ENCODE measurements at places on chromosomes 3 and 15. TPM values are rescaled to one million over a fixed set of nuclear protein-coding genes. Genes with fewer than 3 reads are reported as not detected.

DNA sequence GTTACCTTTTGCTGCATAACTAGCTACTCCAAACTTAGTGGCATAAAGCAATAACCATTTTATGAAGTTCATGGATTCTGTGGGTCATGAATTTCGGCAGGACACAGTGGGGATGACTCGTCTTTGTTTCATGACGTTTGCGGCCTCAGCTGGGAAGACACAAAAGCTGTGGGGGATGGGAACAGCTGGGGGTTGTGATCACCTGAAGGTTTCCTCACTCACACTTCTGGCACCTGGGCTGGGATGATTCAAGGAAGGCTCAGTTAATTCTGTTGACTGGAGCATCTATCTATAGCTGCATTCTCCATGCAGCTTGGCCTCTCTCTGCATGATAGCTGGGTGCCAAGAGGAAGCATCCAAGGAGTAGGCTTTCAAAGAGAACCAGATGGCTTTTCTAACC lies 332.8 kb downstream of the ULK4 start:
- DNase-seq, result no peak

GRCh38 chr3:87975716-87976115 lies 83.1 kb downstream of the CGGBP1 start:
- no peak for DNase-seq

- DNase-seq, result no peak
Measured at GRCh38 chr3:49618412-49618811, 55.7 kb upstream of the APEH start.

DNA sequence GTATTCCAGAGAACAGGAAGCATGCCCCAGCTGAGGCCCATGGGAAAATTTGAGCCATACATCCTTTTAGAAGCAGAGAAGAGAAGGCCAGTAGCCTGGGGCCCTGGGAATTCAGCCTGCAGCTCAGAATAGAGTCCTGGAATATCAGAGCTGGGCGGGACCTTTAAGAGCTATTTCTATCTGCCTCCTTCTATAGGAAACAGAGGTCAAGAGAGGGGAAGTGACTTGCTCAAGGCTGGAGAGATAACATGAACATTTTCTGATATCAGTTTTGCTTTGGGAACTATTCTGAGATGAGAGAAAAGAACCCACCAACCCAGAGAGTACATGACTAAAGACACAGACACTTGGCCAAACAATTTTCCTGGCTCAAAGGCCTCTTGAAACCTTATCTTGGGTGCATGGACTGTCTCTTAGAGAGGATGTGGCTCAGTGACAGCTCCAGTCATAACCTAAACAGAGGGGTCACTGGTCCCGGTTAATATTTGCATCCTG lies 26.0 kb downstream of the MASP1 start:
- DNase-seq, result no peak

GRCh38 chr3:183790700-183791099 lies 34.7 kb downstream of the MAP6D1 start:
- no peak for DNase-seq

Gene STRIT1
- 0.38 TPM for total RNA-seq

Gene DAPK2
- total RNA-seq, result 2.9 TPM

DNA sequence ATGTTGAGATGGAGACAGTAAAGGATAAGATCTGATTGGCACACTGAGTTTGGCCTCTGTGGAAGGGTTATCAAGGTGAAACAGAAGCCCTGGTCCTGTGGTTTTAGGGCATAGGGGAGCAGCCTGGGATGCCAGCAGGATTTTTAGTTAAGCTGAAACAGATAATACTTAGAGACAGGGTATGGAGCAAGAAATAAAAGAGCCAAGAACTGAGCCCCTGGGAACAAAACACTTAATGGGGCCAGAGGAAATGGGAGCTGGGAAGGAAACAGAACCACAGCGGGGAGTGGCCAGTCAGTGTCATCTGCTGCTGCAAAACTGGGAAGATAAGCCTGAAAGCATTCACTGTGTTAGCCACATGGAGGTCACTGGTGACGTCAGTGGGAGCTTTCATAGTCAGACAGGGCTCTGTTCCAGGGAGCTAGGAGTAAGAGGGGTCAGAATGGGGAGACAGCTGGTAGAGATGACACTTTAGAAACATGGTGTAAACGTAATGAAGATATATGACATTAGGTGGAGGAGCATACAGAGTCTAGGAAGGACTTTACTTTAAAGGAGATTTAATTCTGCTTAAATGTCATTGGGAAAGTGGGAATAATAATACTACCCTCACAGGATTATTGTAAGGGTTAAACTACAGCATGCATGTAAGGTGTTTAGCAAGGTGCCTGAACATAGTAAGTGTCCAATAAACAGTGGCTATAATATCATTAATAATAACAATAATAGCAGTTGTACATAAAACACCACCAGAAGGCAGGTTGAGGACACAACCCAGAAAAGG lies 172.7 kb upstream of the CTNNB1 start:
- DNase-seq, result no peak

- no peak for DNase-seq
Measured at GRCh38 chr15:66838671-66839239, 136.7 kb downstream of the SMAD6 start.

- DNase-seq, result no peak
Measured at GRCh38 chr3:126555795-126556636, 2.7 kb downstream of the C3orf22 start.

DNA sequence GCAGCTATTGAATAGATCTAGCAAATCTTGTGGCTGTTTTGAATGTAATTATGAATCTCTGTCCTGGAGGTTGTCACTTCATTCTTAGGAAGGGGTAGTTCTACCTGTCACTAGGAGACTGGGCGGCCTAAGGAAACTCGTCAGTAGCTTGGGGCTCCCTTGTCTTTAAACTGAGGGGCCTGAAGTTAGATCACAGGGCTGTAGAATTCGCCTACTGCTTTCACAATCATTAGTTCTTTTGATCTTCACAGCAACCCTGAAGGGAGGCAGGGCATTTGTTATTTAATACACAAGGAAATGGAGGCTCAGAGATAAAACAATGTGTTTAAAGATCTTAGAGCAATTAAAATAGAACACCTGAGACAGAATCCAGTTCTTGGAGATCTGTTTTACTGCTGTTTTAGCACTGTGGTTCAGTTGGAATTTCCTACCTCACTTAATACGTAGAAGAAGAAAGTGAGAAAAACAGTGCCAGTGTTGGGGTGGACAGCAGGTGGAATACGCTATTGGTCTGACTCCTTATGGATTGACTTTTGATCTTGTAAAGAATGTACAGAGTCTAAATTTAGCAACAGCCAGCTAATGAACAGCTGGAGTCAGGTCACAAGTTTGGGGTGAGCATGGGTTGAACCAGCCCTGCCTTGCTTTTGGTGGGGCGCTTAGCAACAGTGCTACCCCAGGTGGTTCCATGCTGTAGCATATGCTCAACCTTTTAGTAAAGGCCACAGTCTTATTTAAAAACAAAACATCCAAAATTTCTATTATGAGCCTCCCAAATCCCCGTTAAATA lies 71.4 kb upstream of the BHLHE40 start:
- DNase-seq, result no peak

DNA sequence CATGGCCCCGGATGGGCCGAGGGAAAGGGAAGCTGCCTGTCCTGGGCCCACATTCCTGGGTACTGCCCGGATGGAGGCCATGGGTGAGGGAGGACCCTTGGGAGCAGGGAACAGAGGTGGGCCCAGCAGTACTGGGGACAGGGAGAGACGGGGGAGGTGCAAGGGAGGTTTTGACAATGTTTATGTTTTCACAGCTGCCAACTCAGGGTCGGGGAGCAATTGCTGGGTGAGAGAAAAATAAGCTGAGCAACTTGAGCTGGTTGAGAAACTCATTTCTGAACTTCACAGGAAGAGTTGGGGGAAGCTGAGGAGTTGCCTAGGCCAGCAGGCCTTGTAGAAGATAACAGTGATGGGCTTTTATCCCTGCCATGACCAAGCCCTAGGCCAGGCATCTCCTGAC lies 11.1 kb upstream of the TSPAN3 start:
- DNase-seq, result no peak

GRCh38 chr3:150388498-150389418 lies 19.3 kb upstream of the TSC22D2 start:
- DNase-seq, result no peak

Gene EOMES
- total RNA-seq, result 0.47 TPM

Gene AP3B2
- 25.7 TPM for total RNA-seq

Gene ADGRG7
- total RNA-seq, result not detected

Gene LDHAL6B
- total RNA-seq, result not detected

Gene FAM81A
- 3.0 TPM for total RNA-seq

DNA sequence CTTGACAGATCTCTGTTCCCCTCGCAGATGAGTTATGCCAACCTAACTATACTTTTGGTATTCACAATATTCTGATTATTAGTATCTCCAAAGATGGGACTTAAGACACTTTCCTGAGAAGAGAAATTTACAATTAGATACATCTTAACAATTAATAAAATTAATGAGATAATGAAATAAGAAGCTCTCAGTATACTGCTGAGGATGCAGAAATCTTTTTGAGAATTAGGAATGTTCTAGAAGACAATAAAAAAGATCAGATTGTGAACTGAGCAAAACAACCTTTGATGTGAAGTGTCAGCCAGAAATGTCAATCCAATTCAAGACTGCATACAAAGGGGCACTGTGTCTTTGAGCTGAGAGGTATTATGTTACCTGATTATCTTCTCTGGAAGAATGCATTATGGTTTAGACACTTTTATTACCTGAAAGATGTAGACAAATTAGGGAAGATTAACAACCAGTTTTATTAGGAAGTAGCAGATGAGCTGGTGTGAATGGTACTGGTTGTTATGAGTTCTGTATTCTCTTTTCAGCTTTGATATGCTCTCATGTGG lies 262.9 kb downstream of the TIGIT start:
- no peak for DNase-seq

DNA sequence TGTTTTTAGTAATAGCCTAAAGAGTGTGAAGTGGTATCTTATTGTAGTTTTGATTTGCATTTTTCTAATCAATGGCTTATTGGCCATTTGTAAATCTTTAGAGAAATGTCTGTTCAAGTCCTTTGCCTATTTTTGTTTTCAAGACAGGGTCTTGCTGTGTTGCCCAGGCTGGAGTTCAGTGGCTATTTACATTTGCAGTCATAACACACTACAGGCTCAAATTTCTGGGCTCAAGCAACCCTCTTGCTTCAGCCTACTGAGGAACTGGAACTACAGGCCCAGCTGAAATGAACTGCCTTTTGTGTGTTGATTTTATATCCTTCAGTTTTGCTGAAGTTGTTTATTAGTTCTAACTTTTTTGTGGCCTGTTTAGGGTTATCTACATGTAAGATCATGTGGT lies 27.9 kb downstream of the BSN start:
- no peak for DNase-seq

- DNase-seq, result no peak
Measured at GRCh38 chr3:149466192-149466591, 8.3 kb upstream of the TM4SF4 start.

DNA sequence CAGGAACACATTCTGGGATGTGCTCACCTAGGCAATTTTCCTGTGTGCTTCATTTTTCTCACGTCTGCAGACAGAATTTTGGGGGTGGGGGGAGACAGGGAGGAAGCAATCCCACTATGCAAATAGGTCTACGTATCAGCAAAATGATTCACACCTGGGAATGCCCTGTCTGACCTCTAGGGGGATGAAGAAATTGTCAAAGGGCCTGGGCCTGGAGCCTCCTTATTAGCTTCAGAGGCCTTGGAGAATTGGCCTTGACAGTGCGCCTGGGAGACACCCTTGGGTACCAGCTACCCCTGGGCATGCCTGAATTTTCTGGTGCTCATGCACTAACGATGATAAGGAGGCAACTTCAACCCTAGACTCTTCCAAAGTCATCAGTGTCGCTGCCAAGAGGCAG lies 207.5 kb downstream of the CADPS start:
- DNase-seq, result peak; percentile 55

Gene CMTM6
- 51.5 TPM for total RNA-seq

DNA sequence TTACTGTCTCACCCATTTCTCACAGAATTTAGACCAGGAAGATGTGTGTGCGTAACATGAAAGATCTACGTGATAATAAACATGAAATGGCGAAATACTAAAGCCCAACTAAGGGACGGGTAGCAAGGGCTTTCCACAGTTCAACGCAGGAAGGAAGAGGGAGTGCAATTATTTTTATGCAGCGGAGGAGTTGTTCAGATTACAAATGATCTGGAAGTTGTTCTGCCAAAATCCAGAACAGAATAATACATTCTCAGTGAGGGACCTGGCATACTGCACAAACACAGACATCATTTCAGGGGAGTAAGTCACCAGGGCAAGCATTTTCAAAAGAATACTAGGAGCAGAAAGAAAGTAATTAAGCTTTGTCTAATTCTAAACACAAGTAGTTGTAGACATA lies 133.6 kb upstream of the RAP2B start:
- DNase-seq, result no peak

GRCh38 chr15:73752806-73753193 lies 351 bp downstream of the INSYN1 start:
- no peak for DNase-seq

- DNase-seq, result no peak
Measured at GRCh38 chr3:186073641-186074040, 35.2 kb downstream of the ETV5 start.

- no peak for DNase-seq
Measured at GRCh38 chr3:134364936-134365765, 9.1 kb downstream of the AMOTL2 start.

GRCh38 chr3:183563536-183563874 lies 8.0 kb upstream of the KLHL6 start:
- no peak for DNase-seq

- DNase-seq, result no peak
Measured at GRCh38 chr3:58573640-58574039, 3.6 kb downstream of the FAM107A start.

Gene ST3GAL6
- 6.1 TPM for total RNA-seq

Gene LNP1
- total RNA-seq, result 8.7 TPM

DNA sequence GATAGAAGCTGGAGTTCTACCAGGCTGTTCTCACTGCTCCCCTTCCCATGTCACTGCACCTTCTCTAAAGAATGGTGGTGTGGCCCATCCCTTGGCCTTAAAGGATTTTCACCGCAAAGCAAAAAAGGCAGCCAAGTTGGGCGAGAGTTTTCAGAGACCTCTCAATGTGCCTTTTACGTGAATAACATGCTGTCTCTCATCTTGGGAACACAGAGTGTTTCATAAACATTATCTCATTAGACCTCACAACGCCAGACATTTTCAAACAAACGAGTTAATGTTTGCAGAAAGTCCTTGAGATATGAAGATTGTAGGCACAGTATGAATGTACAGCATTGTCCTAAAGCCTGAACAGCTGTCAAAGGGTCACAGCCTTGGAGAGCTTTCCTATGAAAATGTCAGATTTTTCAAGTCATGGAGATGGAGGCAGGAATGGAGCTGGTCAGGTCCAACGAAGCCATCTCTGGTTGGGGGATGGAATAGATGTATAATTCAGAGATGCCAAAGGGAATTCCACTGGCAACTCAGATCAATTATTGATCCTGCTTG lies 21.3 kb downstream of the TM4SF1 start:
- DNase-seq, result no peak

DNA sequence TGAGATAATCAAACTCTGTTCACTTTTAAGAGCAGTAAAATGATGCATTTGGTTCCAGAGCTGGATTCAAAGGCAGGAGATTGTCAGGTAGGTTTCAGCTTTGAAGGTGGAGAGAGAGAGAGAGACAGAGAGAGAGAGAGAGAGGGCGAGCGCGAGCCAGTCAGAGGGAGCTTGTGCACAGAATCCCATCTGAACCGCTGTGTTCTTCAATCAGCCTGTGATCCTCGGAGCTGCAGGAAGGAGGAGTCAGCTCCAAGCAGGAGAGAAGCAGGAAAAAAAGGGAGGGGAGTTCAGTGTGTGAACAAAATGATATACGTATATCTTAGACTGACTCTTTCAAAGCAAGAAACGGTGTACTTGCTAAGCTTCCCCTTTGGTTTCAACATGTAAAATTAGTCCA lies at the start of gene GPR149:
GPR149 (minus strand) TSS at position 177 of the 400 bp plus-strand sequence. CDS start 575 bp downstream, outside the sequence.
- no peak for DNase-seq

GRCh38 chr3:13494463-13495350 lies 14.6 kb downstream of the HDAC11 start:
- no peak for DNase-seq

GRCh38 chr15:35958975-35959374 lies 413.0 kb upstream of the DPH6 start:
- no peak for DNase-seq

Data from H1 (cell line).